ENCODE measurements at places on chromosomes 4 and X.

GRCh38 chr4:96009427-96010119, 169.7 kb downstream of the PDHA2 start:
- DNase-seq, result no peak

- DNase-seq, result no peak
These were observed 10.8 kb downstream of the DGKQ start for GRCh38 chr4:962231-963208.

- DNase-seq, result peak; percentile 83
These were observed 175.9 kb upstream of the RPS6KA3 start for GRCh38 chrX:20442597-20442996.

- DNase-seq, result no peak
These were observed 7.1 kb downstream of the NHSL2 start for GRCh38 chrX:71917621-71918343.

GRCh38 chr4:25383647-25384046, 6.6 kb downstream of the ANAPC4 start:
- no peak for DNase-seq

- DNase-seq, result no peak
These were observed 48.4 kb downstream of the ZBTB49 start for GRCh38 chr4:4338210-4339001.

DNA sequence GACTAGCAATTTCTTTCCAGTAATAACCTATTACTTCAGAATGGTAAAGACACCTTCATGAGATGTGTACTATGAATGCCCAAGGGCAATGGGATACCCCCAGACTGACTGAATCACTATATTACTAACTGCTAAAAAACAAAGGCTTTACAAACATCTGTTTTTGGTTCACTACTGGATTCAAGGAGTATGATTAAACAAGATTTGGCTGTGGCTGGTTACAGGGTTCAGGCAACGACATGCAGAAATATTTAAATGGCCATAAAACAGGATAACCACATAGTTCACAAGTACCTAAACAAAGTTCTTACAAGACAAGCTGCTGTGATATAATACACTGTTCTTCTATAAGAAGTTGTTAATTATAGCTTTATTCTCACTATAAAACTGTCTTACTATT, 128.2 kb downstream of the FRYL start:
- no peak for DNase-seq

DNA sequence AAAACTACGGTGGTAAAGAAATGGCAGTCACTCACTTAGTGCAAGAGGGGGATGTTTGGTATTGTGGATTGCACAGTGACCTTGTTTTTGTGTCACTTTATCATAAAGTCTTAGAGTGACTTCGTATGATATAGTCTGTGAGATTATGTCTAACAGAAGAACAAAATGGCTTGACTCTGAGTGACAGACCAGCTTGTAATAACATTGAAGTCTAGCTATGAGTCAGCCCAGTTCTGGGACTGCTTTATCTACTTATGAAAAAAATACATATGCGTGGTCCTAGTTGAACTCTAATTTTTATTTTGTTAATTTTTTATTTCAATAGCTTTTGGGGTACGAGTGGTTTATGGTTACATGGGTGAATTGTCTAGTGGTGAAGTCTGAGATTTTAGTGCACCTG, 20.0 kb downstream of the DCLK2 start:
- no peak for DNase-seq

DNA sequence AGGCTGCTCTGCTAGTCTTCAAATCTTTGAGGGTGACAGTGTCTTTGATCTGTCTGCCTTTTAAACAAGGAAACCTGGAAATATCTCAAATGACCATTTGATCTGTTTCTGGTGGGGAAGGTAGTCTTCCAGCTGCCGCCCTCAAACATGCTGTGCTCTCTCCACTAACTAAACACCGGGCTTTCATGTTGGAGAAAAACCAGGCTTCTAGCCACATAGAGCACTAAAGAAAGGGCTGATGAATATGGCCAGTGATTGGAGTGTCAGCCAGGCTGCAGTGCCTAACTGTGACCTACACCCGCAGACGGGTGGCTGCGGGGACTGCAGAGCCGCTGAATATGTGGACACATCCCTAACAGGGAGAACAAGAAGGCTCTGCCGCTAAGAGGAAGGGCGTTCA, 85.9 kb downstream of the UNC5C start:
- DNase-seq, result no peak

GRCh38 chr4:173508386-173509035, 21.5 kb downstream of the HAND2 start:
- DNase-seq, result no peak

DNA sequence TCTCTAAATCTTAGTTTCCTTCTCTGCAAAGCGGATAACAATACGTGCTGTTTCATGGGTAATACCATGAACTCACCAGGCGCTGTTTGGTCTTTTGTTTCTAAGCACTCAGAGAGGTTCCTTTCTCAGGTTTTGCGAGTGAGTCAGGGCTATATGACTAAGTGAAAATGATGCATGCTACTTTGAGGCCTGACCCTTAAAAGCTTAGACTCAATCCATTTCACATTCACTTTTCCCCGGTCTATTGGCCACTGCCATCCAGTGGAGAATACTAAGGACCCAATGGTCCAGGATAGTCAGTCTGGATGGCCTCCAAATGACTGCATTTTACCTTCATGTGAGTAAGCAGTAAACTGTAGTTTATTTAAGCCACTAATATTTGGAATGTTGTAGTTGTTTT, 400.8 kb upstream of the SLIT2 start:
- no peak for DNase-seq

GRCh38 chrX:24055043-24055356, 244 bp downstream of the EIF2S3 start:
- DNase-seq, result no peak

- DNase-seq, result no peak
These were observed 26.7 kb upstream of the GUCY1A1 start for GRCh38 chr4:155639704-155640523.

- DNase-seq, result no peak
These were observed 53.7 kb downstream of the TSPAN5 start for GRCh38 chr4:98604723-98605122.

GRCh38 chrX:145506214-145506613, 258.9 kb downstream of the SPANXN1 start:
- no peak for DNase-seq

GRCh38 chr4:14269824-14270223, 642.3 kb upstream of the BOD1L1 start:
- DNase-seq, result peak; percentile 4

- DNase-seq, result no peak
These were observed 65.4 kb downstream of the CCKAR start for GRCh38 chr4:26424838-26425237.

DNA sequence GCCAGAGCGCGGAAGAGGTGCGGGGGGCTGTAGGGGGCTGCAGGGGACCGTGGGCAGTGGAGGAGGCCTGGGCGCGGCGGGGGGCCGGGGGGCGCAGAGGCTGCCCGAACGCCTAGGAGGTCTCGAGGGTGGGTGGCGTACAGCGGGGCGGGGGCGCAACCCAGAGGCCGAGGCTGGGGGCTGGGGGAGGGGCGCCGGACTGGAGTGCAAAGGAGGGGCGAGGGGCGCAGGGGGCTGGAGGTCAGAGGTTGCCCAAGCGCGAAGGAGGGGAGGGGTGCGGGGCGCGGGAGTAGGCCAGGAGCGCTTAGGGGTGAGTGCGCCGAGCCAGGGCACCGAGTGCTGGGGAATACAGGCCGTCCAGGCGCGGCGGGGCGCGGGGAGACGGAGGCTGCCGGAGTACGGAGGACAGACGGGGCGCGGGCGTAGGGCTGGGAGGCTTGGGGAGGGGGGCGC, 255 bp downstream of the GYG2 start:
- no peak for DNase-seq

DNA sequence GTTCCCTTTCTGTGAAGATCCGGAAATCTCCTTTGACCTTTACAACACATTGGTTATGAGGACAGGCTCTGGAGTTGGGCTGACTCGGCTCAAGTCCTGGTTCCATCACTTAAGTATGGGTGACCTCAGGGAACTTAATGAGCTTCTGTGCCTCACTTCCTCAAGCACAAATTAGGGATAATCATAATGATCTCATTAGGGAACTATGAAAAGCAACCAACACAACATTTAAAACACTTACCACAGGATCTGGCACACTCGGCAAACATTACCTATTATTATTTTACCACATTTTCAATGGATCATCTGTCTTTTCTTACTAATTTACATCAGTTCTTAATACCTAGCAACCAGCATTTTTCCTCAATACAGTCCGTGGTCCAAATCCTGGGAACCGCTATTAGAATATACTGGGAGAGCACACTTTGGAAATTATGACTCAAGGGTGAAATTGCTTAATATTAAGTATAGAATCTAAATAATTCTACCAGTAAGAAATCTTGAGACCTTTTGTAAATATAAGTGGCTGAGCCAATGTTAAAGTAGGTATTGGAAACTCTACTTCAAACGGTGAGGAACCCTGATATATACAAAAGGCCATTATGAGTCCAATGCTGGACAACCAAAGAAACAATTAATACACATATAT, 19.6 kb downstream of the ADGRA3 start:
- no peak for DNase-seq

GRCh38 chr4:38677441-38677840, 13.4 kb downstream of the KLF3 start:
- no peak for DNase-seq

DNA sequence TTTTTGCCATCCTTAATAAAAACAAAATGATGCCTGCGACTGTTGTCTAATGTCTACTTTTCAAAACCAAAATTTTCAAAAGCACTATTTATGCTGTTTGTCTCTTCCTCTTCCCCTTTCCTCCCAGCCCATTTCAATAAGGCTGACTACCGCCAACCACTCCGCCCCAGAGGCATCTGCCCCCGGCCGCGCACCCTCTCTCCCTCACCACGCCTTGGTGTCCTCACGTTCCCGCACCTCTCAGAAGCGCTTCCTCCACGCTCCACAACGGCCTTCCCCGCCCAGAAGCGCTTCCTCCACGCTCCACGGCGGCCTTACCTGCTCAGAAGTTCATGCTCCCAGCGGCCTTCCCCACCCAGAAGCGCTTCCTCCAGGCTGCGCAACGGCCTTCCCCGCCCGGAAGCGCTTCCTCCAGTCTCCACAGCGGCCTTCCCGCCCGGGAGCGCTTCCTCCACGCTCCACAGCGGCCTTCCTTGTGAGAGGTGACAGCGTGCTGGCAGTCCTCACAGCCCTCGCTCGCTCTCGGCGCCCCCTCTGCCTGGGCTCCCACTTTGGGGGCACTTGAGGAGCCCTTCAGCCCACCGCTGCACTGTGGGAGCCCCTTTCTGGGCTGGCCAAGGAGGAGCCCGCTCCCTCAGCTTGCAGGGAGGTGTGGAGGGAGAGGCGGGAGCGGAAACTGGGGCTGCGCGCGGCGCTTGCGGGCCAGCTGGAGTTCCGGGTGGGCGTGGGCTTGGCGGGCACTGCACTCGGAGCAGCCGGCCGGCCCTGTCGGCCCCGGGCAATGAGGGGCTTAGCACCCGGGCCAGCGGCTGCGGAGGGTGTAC, 490.4 kb upstream of the ZFP42 start:
- DNase-seq, result no peak

DNA sequence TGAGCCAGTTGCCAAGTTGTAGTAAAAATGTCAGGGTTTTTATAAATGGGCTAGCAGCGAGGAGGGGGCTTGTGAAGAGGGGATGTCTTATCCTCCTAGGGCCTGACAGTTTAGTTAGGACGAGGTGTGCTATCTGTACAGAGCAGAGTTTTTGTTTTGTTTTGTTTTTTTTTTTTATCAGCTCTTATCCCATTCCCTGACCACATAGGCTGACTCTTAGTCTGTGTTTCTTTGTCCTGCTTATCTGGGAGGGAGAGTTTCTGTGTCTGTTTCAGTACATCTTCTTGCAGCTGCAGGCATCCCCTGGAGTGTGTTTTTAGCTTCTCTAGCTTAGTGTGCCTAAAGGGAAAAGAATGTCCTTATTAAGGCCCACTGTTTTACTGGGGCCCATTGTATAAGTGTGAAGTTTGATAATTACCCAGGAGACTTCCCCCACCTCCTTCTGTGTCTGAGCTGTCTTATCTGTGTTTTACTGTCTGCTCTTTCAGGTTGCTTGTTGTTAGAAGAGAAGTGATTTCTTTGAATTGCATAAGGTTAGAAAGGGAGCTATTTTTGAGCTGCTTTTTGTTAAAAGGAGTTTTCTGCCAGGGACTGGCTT, 32.0 kb downstream of the PAGE2 start:
- DNase-seq, result no peak

DNA sequence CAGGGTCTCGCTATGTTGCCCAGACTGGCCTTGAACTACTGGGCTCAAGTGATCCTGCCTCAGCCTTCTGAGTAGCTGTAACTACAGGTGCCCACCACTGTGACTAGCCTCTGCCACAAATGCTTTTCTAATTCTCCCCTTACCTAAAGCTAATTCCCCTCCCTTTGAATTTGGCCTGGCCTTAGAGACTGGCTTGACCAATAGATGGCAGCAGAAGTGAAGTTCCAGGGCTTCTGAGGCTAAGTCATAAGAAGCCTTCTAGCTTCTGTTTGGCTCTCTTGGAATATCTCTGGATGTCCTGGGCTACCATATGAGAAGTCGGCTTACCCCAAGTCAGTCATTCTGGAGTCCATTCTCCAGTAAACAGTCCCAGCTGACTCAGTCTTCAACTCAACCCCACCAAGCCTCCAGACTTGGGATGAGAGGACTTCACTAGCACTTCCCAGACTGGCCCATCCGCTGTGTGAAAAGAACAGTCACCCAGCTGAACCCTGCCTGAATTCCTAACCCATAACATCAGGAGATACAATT, 61.0 kb downstream of the HPRT1 start:
- DNase-seq, result peak; percentile 0

DNA sequence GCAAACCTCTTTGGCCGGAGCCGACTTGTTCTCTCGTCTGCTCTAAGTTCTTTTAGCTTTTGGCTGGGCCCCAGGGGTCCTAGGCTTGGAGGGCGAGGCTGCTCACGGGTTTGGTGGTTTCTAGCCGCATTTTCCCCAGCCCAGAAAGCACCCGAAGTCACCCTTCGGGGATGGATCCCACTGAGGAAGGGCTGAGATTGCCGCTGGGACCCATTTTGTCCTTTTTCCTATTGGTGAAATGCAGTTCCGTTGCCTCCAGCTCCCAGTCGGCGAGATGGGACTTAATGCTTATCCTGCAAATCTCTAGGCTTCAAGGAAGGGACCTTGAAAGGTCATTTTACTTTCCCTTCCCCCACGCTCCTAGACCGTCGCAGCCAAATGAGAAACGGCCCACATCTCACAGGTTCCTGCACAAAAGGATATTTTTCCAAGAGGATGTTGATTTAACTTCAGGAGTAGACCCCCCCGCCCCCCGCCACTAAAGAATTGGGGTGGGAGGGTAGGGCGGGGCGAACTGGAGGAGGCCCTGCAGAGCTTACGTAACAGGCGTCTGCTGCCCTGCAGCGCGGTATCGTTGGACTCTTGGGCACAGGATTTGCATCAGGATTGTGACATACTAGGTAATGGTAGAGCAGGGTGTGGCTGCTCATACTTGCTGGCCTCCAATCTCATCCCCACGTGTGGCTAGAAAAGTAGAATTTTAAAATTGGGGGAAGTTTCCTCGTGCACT, 564 bp downstream of the PGK1 start:
- DNase-seq, result peak; percentile 49

- no peak for DNase-seq
These were observed 148.6 kb upstream of the TTC29 start for GRCh38 chr4:147094238-147094637.

Measured in CD4-positive, alpha-beta T cell treated with Interleukin-12 subunit alpha and Interleukin-12 subunit beta, for 1 hour (primary cell).